RWPE1 (cell line): ENCODE measurements at places on chromosomes 6 and 20.

- DNase-seq = peak; percentile 54
These were observed 77.9 kb downstream of the TNFAIP3 start for GRCh38 chr6:137944793-137945498.

- DNase-seq = peak; percentile 84
These were observed 195.5 kb downstream of the JARID2 start for GRCh38 chr6:15441215-15441868.

GRCh38 chr20:21550587-21550986 lies 36.7 kb upstream of the NKX2-2 start:
- DNase-seq = no peak

GRCh38 chr6:3176562-3177355 lies 19.4 kb upstream of the TUBB2A start:
- DNase-seq = peak; percentile 88

DNA sequence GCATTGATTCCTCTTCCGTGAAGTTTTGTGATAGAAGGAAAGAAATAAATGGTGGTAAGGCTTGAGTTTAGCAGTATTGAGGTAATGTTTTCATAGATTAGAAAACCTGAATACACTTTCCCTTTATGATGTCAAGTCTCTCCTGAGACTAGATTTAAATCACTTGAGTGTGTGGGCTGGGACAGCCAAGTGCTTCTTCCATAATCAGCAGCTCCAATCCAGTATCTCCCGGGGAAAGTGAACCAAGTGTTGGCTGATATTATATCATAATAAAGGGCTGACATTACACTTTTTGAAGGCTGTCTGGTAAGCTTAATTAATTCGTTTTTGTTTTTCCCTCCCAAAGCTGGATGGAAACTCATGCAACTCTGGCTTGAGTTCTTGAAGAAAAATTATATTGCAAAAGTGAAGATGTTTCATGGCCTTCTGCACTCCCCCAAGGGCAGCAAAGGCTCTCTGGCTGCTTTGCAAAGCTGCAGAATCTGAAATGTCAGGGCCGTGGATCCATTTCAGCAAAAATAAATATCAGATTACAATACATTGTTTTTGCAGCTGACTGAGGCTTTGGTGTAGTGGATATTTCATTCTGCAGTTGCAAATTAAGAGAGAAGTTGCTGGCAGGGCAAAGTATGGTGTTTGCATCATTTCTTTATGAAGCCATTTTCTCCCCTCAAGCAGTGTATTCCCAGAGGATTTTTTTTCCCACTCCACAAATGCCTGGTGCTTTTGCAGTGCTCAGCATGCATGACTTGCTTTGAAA lies 101.2 kb downstream of the MKKS start:
- no peak for DNase-seq

DNA sequence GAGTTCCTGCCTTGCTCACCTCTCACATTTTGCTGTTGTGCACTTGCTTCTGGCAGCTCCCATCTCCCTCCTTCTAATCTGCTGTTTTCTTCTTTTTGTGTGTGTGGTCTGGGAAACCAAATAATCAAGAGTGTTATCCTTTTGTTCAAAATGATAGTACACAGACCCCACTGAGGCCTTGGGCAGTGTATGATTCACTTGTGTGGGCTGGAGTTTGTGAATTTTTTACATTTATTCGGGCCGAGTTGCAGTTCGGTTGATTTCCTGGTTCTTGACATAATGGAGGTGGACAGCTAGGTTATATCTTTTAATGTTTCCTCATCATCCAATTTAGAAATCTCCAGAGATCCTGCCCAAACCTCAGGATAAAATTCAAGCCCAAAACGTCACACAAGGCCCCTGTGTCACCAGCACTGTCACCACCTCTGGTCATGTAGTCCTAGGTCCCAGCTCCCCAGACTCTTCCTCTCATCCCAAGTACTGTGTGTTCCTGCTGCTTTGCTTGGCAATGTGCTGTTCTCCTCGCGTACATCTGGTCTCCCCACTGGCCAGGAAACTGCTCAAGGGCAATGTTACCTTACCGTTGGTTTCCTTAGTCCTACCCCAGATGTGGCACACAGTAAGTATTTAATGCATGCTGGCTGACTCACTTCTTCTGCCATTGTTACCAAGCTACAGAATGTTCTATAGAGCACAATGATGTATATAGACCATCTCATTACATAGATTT lies 55.7 kb upstream of the PHACTR2 start:
- no peak for DNase-seq

- no peak for DNase-seq
These were observed 7.3 kb upstream of the DOK5 start for GRCh38 chr20:54468082-54468481.

DNA sequence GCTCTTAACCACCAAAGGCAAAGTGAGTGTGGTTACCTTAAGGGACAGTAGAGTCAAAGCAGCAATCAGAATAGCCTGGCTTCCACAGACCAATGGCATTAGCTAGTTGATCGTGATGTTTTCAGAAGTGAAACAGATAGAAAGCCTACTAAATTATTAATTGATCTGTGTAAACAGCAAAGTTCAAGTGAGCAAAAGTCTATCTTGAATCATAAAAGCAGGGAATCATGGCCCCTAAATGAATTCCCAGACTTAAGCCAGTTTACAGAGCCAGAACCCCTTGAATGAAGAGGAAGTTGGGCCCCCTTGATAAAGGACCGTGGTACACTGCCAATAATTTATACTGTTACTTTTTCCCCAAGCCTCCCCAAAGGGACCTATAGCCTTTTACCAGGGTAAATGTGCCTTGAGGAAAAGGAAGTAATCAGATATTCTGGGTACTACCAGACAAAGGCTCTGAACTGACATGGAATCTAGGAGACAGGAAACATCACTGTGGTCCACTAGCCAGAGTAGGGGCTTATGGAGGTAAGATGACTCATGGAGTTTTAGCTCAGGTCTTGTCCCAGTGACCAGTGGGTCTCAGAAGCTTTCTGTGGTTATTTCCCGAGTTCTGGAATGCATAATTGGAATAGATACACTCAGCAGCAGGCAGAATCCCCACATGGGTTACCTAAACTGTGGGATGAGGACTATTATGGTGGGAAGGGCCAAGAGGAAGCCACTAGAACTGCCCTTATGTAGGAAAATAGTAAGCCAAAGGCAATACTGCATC lies 317.5 kb downstream of the CD83 start:
- no peak for DNase-seq

- no peak for DNase-seq
These were observed 8.8 kb upstream of the FAM8A1 start for GRCh38 chr6:17591287-17591686.

- no peak for DNase-seq
These were observed 11.8 kb downstream of the TCF15 start for GRCh38 chr20:598133-598850.

DNA sequence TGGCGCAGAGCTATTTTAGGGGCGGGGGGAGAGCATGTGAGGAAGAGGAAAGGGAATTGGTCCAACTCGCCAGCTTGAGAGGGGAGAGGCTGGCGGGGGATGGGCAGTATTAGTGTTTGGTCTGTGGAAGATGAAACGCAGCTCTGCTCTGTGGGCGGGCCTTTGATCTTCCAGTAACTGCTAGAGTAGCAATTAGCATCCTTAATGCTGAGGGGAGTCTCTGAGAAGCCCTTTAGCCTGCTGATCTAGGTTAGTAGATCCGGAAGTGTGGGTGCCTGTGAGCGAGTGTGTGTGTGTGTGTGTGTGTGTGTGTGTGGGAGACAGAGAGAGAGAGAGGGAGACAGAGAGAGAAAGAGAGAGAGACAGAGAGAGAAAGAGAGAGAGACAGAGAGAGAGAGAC lies 117.2 kb upstream of the BACH2 start:
- no peak for DNase-seq

GRCh38 chr6:2110504-2110903 lies 134.9 kb downstream of the GMDS start:
- DNase-seq = no peak

DNA sequence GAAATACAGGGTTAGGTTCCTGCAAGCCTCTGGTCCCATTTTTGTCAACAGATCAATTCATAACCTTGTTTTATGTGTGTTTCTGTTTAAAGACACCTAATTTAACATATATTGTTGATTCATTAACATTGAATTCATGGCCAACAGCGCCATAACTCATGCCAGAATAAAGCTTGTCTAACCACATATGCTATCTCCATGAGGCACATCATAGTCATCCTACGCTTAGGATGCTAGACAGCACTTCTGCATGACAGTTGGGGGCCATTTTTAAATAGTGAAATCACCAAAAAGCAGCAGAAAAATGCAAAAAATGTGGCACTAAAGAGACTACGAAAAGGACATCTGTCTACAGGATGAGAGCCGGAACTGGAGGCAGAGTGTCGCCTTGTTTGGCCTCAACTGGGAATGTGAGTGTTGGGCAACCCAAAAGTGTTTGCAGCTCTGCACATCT lies 37.9 kb downstream of the TRAM2 start:
- no peak for DNase-seq

DNA sequence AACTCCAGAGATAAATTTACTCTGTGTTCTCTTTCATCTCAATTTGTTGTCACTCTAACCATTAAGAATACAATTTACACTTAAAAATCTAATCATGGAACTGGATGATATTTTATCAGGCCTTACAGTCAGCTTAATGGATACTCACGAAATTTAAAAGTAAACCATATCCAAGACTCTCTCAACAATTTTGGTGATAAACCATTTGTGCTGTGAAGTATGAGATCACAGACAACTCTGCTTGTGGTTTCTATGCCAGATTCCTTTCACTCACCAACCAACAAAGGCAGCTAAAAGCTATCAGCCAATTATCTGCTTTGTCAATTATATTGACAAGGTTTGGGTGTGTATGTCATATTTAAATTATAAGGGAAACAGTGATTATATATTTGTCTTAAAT lies 155.8 kb downstream of the TRDN start:
- DNase-seq = no peak

DNA sequence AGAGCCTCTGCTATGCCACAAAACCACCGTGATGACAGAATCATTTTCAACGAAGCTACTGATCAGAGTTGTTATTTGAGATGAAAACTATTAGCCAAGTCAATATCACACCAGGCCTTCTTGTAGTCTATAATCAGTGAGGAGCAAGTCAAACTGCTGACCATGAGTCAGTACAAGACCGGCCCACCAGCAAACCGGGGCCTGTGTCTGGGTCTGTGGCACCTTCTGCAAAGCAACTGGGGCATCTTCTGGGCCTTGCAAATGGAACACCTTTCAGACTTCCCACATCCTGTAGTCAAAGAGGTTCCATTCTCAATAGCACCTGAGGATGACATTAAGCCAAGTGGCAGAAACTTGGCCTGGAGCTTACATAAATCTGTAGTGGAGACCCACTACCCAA lies 38.5 kb downstream of the CPXM1 start:
- DNase-seq = no peak

DNA sequence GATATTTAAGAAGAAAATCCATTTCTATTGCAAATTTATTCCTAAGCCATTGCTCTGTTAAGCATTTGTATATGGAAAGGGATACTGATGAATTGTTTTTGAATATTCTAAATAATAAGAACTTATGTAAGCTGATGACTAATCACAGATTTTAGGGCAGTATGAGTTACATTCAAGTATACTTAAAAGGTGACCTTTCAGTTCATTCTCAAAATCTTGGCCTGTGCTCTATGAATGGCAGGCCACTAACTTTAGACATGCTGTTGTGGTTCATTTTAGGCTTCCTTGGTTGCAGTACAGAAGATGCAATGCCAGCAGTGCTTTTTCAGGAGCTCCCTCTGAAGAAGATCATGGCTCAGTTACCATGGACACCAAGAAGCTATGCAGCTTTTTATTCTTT lies 380.4 kb downstream of the CENPW start:
- DNase-seq = no peak

- DNase-seq = no peak
These were observed 262.2 kb downstream of the EYA4 start for GRCh38 chr6:133503336-133503729.

DNA sequence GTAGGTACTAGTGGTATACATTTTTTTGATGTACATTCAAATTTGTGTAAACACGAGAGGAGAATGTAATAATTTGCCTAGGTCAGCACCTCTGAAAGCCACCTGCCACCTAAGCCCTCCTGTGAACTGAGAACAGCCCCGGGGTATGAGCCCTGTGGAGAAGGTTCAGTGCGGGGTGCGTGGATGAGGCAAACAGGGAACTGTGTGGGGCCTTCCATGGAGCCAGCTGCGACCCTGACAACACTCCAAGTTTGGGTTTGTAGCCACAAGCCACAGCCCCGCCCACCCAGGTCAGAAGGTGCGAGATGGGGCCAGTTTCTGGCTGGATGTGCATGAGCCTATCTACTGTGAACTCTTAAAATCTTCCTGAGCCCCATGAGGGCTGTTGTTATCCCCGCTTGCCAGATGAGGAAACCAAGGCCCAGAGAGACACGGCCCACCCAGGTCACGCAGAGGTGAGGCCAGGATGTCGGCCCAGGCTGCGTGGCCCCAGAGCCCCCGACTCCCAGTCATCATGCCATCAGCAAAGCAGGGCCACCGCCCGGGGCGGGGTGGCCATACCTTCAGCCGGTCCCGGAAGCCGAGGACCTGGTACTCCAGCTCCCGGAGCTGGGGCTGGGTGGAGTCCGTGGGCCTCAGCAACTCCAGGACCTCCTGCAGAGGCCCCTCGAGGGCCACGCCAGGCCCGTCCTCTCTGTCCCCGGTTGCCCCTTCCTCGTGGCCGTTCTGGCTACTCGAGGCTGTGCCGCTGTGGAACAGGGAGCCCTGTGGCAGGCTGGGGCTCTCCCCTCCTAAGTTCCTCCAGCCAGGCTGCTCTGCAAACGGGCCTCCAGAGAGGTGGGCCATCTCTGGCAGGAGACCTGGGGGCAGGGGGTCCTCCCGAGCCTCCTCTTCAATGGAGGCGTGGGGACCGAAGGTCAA lies 89.6 kb downstream of the RIPOR3 start:
- no peak for DNase-seq

- DNase-seq = no peak
These were observed 13.4 kb upstream of the MOCS1 start for GRCh38 chr6:39947611-39948068.

- no peak for DNase-seq
These were observed 115.0 kb downstream of the HFE start for GRCh38 chr6:26202201-26202611.

GRCh38 chr6:170564936-170565530 lies 10.9 kb downstream of the TBP start:
- DNase-seq = no peak

GRCh38 chr6:11808054-11808453 lies 29.5 kb upstream of the ADTRP start:
- DNase-seq = no peak
